RWPE2 (cell line): ENCODE measurements at places on chromosomes 6 and 20.

DNA sequence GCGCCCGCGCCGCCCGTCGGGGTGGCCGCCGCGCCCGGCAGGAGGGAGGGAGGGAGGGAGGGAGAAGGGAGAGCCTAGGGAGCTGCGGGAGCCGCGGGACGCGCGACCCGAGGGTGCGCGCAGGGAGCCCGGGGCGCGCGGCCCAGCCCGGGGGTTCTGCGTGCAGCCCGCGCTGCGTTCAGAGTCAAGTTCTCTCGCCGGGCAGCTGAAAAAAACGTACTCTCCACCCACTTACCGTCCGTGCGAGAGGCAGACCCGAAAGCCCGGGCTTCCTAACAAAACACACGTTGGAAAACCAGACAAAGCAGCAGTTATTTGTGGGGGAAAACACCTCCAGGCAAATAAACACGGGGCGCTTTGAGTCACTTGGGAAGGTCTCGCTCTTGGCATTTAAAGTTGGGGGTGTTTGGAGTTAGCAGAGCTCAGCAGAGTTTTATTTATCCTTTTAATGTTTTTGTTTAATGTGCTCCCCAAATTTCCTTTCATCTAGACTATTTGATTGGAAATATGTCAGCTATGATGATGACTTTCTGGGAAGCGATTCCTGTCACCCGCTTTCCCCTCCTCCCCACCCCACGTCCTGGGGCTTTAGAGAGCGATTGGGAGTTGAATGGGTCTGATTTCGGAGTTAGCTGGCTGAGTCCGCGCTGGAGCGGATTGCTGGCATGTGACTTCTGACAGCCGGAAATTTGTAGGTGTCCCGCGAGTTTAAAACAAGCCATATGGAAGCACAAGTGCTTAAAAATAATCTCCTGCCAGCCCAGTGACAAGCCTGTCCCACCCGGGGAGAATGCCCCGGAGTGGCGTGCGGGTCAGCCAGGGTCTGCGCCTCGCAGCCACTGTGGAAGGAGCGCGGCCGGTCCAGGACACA is 1.1 kb downstream of the ESR1 start:
- no peak for DNase-seq

DNA sequence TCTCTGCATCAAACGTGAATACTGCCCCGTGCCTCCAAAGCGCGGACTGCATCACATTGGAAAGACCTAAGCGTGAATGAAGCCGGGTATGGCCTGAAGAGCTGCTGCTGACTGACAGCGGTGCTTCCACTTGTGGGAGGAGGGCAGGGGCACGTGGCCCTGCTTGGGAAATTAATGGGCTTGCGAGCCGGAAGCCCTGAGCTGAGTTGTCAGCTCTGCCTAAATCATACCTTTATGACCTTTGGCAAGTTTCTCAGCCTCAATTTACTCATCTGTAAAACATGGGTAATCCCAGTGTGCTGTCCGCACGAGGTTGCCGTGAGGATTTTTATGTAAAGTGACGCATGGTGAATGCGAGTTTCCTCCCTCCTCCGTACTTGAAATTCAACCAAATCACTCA is 67.0 kb upstream of the FOXQ1 start:
- DNase-seq = no peak

GRCh38 chr6:4962905-4963304 is 40.9 kb downstream of the RPP40 start:
- DNase-seq = no peak

DNA sequence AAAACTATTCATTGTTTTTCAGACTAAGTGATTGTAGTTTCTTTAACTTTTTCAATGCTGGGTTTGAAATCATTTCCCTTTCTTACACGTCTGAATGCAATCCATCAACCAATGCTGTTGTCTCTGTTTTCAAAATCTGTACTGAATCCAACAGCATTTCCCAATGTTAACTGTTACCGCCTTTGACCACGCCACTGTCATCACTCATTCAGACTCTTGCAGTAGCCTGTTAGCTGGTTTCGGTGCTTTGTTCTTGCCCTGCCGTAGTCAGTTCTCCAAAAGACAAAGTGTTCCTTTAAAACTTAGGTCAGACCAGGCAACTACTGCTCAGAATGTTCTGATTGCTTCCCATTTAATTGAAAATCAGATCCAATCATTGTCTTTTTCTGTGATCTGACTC is 131.3 kb downstream of the PLCB4 start:
- DNase-seq = no peak

DNA sequence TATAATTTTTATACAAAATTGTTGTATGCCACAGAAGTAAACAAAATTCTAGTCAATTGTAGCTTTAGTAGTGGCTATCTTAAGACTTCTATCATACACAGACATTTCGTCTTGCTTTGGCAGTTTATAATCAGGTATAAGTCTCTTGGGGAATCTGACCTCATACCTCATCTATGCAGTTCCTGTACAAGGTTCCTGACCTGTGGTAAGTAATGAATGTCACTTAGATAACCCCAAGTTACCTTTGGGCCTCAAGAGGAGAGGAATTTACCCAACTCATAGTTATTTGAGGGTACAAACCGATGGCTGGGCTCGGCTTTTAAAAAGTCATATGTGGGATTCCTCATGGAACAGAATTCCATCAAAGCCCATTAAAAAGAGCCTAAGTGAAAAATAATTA is 58.8 kb upstream of the UNC93A start:
- no peak for DNase-seq

- DNase-seq = no peak
Measured at GRCh38 chr20:53917145-53918019, 153.0 kb downstream of the BCAS1 start.

DNA sequence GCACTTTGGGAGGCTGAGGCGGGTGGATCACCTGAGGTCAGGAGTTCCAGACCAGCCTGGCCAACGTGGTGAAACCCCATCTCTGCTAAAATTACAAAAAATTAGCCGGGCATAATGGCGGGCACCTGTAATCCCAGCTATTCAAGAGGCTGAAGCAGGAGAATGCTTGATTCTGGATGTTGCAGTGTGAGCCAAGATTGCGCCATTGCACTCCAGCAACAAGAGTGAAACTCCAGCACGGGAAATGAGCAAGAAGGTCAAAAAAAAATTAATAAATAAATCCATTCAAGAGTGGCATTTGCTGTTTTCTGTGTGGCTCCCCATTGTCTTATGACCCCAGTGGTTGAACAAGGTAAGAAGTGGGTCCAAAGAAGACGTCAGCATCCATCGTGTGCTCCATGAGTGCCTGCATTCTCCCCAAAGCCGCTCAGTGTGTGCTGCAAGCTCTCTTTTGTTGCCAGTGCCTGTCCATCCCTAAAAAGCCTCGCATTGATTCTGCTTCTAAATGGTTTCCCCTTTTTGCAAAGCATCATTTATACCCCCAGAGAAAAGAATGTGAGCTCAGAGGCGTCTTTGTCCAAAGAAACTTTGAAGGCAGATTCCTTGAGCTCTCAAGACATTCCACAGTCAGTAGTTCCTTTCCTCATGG is 38.8 kb upstream of the MAP3K4 start:
- DNase-seq = no peak

- no peak for DNase-seq
Measured at GRCh38 chr6:134372603-134373281, 54.8 kb upstream of the SGK1 start.
